ENCODE measurements at places on chromosomes 6 and 20. TPM values are rescaled to one million over a fixed set of nuclear protein-coding genes. Genes with fewer than 3 reads are reported as not detected.

The SLC4A11 gene
- 3.5 TPM for total RNA-seq

The CLPSL1 gene
- total RNA-seq = not detected

The SRC gene
- 37.4 TPM for total RNA-seq

The ARFGEF3 gene
- 16.9 TPM for total RNA-seq

The TNFRSF6B gene
- 17.6 TPM for total RNA-seq

DNA sequence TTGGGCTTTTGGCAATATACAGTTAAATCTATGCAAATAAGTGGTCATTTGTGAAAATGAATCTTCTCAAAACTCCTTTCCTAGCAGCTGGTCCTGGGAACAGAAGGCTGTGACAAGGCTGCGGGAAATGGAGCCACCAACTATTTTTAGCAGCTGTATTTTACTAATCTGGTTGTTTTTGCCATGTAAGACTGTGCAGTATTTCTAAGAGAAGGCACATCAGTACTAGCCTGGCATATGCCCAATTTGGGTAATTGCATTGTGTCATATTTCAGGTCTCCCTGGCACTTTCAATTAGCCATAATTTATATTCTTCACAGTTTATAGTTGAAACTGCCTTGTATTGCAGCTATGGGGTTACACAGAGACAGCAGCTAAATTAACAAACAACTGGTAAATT is 109.6 kb downstream of the MANEA start:
- no peak for DNase-seq

GRCh38 chr6:3778701-3779573 is 27.4 kb upstream of the PXDC1 start:
- DNase-seq = no peak

GRCh38 chr6:32367644-32368043 is 4.1 kb downstream of the TSBP1 start:
- no peak for DNase-seq

DNA sequence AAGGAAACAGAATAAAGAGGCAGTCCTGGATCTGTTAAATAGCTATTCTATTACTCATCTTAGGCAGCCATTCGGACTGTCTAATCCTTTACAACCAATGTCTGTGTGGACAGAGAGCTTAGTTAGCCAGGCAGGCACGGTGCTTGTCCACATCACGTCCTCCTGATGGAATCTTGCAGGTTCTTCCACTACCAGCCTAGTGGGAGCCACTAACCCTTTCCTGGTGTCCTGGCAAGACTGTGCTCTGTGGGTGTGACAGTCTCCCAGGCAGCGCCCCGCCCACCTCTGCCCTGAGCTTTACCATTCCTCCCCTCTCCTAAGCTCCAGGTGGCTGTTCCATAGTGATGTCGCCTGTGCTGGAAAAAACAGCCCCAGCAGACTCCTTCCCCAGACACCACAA is 78.3 kb upstream of the CLDN20 start:
- DNase-seq = no peak

GRCh38 chr6:19309661-19310060 is 527.5 kb upstream of the ID4 start:
- no peak for DNase-seq

DNA sequence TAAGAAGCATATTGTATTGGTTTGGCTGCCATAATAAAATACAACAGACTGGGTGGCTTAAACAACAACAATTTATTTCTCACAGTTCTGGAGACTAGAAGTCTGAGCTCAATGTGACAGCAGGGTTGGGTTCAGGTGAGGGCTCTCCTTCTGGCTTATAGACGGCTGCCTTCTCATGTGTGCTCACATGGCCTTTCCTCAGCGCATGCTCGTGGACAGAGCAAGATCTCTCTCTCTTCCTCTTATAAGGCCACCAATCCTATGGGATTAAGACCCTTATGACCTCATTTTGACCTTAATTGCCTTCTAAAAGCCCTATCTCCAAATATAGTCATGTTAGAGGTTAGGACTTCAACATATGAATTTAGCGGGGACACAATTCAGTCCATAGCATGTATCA is 32.4 kb upstream of the GFOD1 start:
- DNase-seq = no peak

GRCh38 chr6:90219209-90219985 is 77.2 kb downstream of the BACH2 start:
- DNase-seq = no peak

DNA sequence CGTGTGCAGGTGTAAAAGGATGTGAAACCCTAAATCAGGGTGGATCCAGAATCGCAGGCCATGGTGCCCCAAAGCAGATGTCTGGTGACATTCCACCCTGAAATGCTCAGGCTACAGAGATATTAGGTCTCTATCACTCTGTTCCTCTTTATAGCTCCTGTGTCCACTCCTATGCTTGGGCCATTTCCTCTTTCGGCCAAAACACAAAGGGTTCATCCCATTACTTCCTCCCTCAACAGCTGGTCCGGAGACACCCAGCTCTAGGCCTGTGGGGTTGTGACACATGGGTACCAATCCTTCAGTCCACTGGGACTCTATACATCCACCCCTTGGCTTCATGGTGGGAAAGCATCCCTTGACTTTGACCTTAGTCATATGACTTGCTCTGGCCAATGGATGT is 1.7 kb upstream of the SIGLEC1 start:
- no peak for DNase-seq

DNA sequence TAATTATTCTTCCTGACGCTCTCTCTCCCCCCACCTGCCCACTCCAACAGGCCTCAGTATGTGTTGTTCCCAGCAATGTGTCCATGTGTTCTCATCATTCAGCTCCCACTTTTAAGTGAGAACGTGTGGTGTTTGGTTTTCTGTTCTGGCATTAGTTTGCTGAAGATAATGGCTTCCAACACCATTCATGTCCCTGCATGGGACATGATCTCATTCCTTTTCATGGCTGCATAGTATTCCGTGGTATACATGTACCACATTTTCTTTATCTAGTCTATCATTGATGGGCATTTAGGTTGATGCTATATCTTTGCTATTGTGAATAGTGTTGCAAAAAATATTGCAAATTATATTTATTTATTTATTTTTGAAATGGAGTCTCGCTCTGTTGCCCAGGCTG is 258.0 kb downstream of the TFAP2A start:
- DNase-seq = no peak

GRCh38 chr6:73514746-73515110 is 6.1 kb downstream of the EEF1A1 start:
- no peak for DNase-seq

- DNase-seq = no peak
Measured at GRCh38 chr6:144349690-144350527, 64.8 kb downstream of the UTRN start.

GRCh38 chr6:97097068-97098047 is 172.8 kb downstream of the KLHL32 start:
- DNase-seq = no peak

- no peak for DNase-seq
Measured at GRCh38 chr6:14857501-14857900, 388.4 kb upstream of the JARID2 start.

DNA sequence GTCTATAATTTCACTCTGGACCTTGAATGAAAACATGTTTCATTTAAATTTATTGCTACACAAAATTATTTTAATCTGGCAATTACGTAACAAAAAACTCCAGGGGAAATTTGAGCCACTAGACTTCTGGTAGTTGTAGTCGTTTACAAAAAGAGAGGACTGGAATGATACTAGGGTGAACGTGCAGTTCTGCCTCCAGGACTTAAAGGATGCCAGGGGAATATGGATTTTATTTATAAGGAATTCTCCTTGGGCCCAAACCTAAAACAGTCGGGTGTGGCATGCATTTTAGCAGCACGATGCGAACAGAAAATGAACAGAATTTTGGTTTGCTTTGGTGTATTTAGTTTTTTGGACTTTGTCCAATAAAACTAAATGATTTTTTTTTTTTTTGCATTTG is 76.9 kb downstream of the PRL start:
- no peak for DNase-seq

- DNase-seq = no peak
Measured at GRCh38 chr20:8621001-8621400, 447.9 kb upstream of the PLCB4 start.

- DNase-seq = no peak
Measured at GRCh38 chr20:19423900-19424620, 211.6 kb downstream of the SLC24A3 start.

DNA sequence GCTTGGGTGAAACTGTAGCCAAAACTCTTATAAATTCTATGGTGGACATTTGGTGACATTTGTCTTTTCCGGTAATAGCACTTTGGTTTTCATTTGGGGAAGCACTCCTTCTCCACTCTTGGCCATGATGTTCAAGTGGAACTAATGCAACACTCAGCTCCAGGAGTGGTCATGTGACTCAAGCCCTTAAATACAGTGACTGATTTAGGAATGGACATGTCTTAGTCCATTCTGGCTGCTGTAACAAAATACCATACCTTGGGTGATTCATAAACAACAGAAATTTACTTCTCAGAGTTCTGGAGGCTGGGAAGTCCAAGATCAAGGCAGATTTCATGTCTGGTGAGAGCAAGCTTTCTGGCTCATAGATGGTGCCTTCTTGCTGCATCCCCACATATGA is 10.8 kb upstream of the FKBP1A start:
- no peak for DNase-seq
